Right renal pelvis (tissue), 4 donors: ENCODE measurements at places on chromosomes 7 and 10. TPM values are rescaled to one million over a fixed set of nuclear protein-coding genes. Genes with fewer than 3 reads are reported as not detected.

GRCh38 chr7:156480671-156481070 is 159.9 kb upstream of the RNF32 start:
- DNase-seq, result no peak

The CCL24 gene
- polyA plus RNA-seq, result 2.1 TPM

The ZNF273 gene
- 13.4 TPM for polyA plus RNA-seq

DNA sequence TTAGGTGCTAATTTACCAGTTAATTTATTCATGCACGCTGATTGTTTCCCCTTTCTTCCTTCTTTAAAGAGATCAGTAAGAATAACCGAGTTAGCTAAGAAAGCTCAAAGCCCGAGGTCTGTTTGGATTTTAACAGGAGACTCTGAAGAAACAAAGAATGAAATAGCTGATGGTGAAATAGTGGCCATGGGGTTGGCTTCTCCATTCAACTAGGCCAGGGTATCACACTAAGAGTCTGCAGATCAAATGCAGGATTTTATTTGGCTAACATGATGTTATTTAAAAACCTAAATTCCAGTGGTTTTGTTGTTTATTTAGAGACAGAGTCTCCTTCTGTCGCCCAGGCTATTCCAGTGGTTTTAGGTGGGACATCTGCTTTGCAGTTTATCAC is 65.2 kb upstream of the SYPL1 start:
- no peak for DNase-seq

- no peak for DNase-seq
These were observed 9.3 kb downstream of the SCD start for GRCh38 chr10:100356067-100357017.

GRCh38 chr10:59843748-59844147 is 62.6 kb downstream of the CCDC6 start:
- DNase-seq, result no peak

DNA sequence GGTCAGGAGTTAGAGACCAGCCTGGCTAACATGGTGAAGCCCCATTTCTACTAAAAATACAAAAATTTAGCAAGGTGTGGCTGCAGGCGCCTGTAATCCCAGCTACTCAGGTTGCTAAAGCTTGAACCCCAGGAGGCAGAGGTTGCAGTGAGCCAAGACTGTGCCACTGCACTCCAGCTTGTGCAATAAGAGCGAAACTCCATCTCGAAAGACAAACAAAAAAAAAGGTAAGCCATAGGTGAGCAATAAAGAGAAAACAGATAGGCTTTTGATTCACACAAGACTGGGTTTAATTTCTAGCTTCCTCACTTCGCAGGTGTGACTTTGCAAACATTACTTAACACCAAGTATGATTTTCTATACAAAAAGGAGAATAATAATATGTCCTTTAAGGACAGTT is 72.3 kb upstream of the ACBD5 start:
- DNase-seq, result no peak

- peak; percentile 90 for DNase-seq
These were observed at the start of gene ERLIN1 for GRCh38 chr10:100185364-100186252. Gene ERLIN1, minus strand, starts transcription at chr10:100186029. Its CDS starts 403 bp downstream, at chr10:100185626.

The MEOX2 gene
- polyA plus RNA-seq, result 2.0 TPM

The SPDYE16 gene
- 1.7 TPM for polyA plus RNA-seq

DNA sequence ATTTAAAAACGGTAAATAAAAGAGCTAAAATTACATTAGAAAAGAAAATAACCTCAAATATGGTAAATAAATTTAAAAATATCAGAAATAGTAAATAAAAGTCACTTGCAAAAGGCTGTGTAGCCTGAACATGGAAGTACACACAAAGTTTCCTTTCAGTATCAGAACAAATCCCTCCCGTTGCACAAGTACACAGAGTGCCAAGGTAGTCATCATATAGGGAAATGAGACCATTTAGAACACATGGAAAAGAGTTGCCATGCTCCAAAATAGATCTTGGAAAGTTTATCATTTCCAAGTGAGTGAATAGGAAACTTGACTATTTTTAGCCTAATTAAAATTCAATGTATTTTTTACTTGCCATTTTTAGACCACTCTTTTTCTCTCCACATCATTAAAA is 11.6 kb downstream of the CALCR start:
- no peak for DNase-seq

The NUTM2B gene
- polyA plus RNA-seq, result 2.0 TPM

DNA sequence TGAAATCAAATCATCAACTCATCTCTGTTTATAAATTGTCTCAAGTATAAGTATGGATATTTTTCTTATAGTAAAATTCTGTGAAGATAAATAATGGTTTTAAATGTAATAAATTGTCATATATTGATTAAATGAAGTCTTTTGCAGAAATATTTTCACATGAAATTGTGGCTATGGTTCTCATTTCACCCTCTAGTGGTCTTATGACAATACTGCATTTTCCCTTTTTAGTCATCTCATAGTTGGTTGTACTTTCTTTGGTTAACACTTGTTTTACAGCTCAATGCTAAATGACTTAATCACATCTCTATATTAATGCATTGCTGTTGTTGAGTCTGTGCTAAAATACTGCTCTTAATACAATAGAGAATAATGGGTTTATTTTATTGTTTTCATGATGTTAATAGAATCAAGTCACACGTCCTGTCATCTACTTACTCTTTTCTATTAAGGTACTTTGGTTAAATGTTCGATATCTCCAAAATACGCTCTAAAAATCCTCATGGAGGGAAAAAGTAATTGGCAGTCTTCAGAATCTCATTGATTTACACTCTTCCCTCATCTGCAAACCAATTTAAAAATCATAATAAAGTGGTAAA is 38.0 kb upstream of the CACNA2D1 start:
- no peak for DNase-seq

The BLVRA gene
- 52.0 TPM for polyA plus RNA-seq

DNA sequence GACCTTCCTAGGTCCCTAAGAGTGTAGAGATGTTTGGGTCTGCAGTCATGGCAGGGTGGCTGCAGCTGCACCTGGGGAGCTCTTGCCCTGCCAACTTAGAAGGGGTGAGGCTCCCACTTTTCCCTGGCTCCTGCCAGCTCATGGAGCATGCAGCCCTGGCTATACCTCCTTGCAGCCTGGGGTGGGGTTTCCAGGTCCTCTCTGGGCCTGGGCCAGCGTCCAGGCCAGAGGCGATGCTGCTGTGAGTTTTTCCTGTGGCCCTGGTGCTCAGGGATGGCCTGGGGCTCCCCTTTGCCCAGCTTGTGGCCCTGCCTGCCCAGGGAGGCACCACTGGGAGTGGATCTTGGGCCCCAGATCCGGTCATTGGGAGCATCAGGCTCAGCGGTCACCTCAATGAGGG is 109.8 kb upstream of the FAM180A start:
- DNase-seq, result no peak

DNA sequence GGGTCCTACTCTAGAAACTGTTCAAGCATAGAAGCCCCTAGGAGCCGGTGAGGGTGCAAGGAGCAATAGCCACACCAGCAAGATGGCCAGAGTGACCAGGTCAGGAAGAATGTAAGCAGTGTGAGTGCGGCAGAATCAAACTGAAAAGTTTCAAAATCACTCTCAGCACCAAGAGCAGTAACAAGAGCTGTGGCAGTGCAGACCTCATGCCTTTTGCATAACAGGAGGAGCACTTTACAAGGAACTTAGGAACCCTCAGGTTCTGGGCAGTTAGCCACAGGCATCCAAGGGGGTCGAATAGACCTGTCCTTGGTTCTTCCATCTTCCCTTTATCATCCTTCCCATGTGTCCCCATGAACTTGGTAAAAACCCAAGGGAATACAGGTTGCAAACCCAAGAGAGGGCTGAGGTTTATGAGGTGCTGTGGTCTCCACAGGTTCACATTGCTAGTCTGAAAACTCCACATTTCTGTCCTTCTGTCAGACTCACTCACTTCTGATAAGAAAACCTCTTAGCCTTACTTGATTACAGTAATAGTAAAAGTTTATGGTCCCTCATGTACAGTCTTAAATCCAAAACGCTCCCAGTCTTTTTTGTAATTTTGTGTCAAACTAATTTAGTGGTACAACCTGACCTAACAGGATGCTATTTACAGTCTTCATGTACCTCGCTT is 78.4 kb downstream of the PON1 start:
- DNase-seq, result no peak

The MRLN gene
- 0.77 TPM for polyA plus RNA-seq

The GBX1 gene
- 0.24 TPM for polyA plus RNA-seq
